ENCODE measurements at places on chromosomes 4 and X.

DNA sequence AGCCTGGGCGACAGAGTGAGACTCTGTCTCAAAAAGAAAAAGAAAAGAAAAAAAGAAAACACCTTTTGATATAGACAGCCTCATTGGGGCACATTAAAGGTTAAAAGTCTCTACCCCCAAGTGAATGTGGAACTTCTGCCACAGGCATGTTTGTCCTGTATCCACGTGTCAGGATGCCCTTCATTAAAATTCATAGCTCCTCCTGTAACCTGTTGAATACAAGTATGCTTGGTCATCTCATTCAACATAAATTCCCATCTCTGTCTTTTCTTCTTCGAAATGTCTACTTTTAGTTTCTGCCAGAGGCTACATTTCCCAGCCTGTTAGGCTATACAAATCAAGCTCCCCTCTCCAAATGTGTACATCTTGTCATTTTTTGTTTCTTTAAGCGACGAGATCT lies 25.8 kb downstream of the P2RY8 start:
- DNase-seq, result no peak

- DNase-seq, result no peak
Measured at GRCh38 chr4:155407480-155407879, 30.7 kb upstream of the MAP9 start.

GRCh38 chrX:129523079-129523911 lies at the start of gene SMARCA1:
Gene SMARCA1, minus strand, starts transcription at chrX:129523490. Its CDS starts 120 bp downstream, at chrX:129523370.
- DNase-seq, result peak; percentile 35

DNA sequence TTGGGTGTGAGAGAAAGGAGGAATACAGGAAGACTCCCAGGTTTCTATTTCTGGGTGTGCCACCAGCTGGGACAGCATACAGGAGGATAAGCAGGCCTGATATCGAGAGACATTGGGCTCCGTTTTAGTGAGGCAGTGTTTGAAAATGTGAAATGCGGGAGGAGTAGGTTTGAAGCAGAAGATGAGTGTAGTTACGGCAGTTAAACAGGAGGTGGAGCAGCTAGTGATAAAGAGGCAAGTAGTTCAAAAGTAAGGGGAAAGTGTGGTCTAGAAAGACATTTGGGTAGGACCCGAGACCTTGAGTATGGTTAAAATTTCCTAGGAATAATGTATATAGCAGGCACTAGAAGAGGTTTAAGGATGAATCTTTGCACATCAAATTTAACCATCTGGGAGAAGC lies 42.4 kb downstream of the DCUN1D4 start:
- DNase-seq, result peak; percentile 41

- no peak for DNase-seq
Measured at GRCh38 chr4:96375367-96375766, 535.5 kb downstream of the PDHA2 start.

DNA sequence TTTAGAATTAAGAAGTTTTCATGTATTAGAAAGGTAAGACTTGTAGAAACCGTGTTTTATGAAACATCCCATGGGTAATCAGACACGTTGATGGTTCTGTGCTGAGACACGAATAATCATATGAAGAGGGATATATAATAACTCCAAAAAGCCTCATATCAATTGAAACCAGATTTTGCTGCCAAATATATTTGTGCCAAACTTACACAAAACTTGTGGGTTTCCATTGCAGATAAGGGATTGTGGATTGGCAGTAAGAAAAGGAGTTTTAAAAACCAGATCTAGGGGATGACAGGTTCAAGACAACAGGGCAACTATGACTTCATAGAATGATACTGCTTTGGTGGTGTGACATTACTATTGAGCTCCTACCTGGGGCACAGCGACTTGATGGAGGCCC lies 616.1 kb downstream of the BCOR start:
- no peak for DNase-seq

GRCh38 chr4:16270454-16271328 lies 44.4 kb upstream of the TAPT1 start:
- DNase-seq, result no peak

DNA sequence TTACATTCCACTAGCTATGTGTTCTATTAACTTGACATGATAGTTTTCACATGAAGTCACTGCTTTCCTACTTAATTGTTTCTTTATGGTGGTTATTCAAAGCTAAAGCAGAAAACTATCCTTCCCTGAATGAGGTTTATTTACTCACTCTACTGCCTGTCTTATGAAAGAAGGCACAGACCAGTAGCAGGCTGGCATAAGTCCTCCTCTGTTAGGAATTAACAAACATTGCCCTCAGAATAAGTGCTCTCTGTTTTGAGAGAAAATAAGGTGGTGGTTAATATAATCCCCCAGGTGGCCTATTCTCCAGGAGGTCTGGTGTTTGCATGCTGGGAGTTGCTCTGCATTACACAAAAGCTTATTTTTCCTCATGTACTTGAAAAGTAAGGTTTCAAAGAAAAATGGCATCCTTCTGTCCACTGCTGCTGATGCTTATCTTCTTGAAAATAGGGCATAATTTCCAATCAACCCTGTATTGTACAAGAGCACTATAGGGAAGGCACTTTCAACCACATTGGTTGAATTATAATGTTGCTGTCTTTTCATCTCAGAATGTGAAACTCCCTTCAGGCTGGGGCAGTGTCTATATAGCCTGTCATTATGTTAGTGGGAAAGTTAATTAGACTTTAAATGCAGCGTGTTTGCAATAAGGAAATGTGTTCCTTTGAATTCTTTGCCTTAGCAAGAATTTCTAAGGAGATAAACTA lies 119.7 kb upstream of the TBC1D9 start:
- no peak for DNase-seq

DNA sequence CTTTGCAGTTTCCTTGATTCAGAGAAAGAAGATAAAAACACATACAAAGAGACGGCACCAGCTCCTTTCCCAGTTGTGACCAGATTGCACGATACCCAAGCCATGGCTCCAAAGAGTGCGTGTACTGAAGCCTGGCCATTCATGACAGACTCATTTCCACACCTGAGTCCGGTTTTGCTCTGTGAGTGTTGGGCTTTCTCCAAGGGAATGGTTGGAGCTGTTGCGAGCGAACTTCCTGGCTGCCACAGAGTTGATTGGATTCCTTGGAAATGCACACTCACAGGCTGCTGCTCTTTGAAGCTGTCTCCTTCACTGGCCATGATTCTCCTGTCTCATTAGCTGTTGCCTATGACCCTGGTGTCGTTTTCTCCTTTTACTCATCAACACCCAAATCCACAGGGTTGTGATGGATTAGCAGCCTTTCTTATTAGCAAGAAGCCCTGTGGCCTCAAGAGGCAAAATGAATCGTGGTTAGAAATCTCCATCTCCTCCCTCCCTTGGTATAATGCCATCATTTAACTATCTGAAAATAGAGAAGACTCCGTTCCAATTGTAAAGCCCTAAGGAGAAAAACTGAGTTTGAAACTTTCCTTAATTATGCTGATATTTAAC lies 43.9 kb upstream of the BBS12 start:
- no peak for DNase-seq

GRCh38 chrX:124421898-124422655 lies 75.7 kb downstream of the SH2D1A start:
- peak; percentile 2 for DNase-seq

DNA sequence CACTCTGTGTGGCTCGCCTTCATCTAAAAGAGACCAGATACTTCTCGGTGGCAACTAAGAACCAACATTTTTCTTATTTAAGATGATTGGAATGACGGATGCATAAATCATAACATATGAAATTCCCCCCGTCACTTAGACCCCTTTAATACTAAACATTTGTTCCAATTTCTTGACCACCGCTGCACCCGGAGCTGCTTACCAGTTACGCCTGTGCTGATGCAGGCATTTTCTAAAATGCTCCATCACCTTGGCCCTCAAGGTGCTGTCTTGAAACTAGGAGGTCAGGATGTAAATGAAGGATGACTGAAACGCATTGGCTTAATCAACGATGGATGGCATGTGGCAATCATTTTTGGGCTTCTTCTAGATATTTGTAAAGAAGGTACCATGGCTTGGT lies 130.0 kb downstream of the CPZ start:
- DNase-seq, result no peak

DNA sequence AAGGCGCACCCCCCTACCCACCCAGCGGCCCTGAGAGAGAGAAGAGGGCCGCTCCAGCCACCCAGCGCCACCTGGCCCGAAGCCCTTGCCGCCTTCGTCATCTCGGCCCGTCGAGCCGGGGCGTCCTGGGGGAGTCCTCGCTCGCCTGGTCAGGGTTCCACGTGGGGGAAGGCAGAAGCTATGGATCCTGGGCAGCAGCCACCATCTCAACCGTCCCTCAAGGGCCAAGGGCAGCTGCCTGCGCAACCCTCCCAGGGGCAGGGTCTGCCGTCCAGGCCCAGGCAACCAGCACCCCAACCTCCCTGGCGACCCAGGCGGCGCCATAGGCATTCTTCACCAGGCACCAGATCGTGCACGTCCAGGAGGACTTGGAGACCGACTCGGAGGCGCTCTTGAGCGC lies 51.5 kb upstream of the IL13RA2 start:
- DNase-seq, result no peak

DNA sequence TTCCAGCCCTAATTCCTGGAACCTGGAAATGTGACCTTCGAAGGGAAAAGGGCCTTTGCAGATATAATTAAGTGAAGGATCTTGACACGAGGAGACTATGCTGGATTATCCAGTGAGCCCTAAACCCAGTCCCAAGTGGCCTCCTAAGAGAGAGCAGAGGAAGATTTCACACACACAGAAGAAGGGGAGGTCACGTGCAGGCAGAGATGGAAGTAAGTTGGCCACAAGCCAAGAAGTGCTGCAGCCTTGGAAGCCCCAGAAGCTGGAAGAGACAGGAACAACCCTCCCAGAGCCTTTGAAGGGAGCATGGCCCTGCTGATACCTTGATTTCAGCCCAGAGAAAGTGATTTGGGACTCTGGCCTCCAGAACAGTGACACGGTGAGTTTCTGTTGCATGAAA lies 51.9 kb downstream of the EVC2 start:
- no peak for DNase-seq

- DNase-seq, result no peak
Measured at GRCh38 chr4:159010100-159010499, 92.8 kb upstream of the RAPGEF2 start.

DNA sequence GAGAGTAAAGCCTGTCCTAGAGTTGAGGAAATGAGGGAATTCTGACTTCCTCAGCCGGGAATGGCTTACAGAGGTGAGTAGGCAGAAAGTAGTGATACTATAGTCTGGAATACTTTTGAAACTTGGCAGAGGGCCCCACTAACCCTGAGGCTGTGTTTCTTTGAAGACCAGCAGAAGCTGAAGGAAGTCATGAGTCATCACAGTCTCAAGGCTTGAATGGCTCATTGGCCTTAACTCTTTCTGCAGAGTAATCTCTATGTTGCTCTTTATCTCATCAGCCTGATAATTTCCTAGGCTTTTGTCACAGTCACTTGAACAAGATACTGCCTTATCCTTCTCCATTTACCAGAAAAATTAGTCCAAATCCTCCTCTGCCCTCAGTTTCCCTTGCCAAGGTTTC lies 80.8 kb downstream of the ANKRD50 start:
- peak; percentile 71 for DNase-seq

DNA sequence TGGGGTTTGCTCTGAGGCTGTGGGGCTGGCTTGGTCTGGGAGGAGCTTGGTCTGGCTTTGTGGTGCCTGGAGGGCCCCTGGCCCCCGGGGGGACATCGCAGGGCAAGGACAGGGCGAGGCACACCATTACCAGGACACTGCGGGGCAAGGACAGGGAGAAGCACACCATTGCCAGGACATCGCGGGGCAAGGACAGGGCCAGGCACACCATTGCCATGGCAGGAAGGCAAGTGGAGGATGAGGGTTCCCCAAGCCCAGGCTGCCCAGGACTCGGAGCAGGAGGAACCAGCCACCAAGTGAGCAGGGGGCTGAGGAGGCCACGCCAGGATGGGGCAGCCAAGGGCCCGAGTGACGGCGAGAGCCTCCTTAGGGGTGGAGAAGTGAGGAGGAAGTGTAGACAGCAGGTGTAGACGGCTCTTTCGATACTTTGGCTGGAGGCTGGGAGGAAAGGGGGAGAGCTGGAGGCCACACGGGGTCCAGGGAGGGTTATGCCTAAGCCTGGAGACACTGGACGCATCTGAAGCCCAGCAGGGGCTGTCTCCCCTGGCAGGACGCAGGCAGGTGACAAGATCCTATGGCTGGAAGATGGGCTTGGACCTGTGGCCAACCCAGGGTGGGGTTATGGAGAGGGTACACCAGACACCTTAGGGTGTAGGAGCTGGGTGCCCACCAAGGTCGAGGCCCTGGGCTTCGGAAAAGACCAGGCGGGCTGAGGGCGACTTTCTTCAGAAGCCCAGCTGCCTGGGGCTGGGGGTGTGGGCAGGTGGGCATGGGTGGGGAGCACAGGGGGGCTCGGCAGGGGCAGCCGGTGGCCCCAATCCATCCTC lies 7.3 kb downstream of the NKX1-1 start:
- no peak for DNase-seq

Data from urothelium cell line (cell line).